ENCODE measurements at places on chromosomes 7 and 10.

GRCh38 chr10:12643279-12643678 is 293.9 kb downstream of the CAMK1D start:
- peaks cover 31% of the 10 kb centered on the region for H3K4me1 ChIP-seq
- H3K36me3 ChIP-seq, result peaks cover 3% of the 10 kb centered on the region
- H3K27ac ChIP-seq, result no peak overlapping the region
- H3K27me3 ChIP-seq, result no peaks in the 10 kb centered on the region

- no peak for DNase-seq
- no peak overlapping the region for H3K4me3 ChIP-seq
- peaks cover 34% of the 10 kb centered on the region for H3K27me3 ChIP-seq
- peaks cover 18% of the 10 kb centered on the region for H3K4me1 ChIP-seq
Measured at GRCh38 chr7:134616611-134617010, 30.0 kb upstream of the BPGM start.

GRCh38 chr10:125992254-125992653 is 95.9 kb downstream of the FANK1 start:
- H3K27ac ChIP-seq, result no peak overlapping the region
- no peaks in the 10 kb centered on the region for H3K36me3 ChIP-seq
- no peak for DNase-seq
- no peak overlapping the region for H3K4me3 ChIP-seq
- no peaks in the 10 kb centered on the region for H3K4me1 ChIP-seq
- H3K27me3 ChIP-seq, result peaks cover 1% of the 10 kb centered on the region

DNA sequence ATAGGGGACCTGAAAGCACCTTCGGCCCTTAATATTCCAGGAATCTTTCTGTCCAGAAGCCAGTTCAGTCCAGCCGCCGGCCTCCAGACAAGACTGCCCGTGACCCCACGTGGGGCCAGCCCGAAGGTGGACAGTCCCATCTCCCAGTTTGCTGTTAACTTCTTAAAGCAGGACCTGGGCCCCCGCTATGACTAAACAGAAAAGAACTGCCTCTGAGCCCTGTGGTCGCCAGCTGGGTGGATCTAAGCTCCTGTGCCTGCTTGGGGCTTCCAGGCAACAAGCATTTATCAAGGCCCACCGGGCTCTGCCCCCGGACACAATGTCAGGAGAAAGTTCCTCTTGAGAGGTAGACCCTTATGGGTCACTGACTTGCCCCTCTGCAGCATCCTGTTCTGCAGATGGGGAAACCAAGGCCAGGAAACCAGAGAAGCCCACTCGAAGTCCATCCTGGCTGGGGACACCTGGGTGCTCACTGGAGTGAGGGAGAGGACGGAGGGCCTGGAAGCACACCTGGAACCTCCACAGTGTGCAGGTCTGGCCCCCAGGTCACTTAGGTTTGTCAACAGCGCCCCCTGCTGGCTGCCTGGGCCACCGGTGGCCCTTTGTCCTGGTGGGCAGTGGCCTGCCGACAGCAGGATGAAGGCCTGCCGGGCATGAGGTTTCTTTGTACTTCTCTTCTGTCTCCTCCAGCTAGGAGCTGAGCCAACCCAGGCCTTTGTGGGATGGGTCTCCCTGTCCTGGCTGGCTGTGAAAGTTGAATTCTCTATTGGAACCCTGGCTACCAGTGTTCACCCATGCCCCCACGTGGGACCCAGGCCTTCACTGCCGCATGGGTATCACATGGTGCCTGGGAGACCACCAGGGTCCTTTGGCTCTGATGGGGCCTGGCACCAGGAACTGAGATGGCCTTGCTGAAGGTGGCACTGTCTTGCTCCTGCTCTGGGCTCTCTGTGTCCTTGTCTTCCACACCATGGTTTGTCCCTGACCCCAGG is 128.0 kb downstream of the ZMIZ1 start:
- H3K4me1 ChIP-seq, result no peaks in the 10 kb centered on the region
- no peaks in the 10 kb centered on the region for H3K36me3 ChIP-seq
- DNase-seq, result peak; percentile 77
- no peaks in the 10 kb centered on the region for H3K27me3 ChIP-seq
- no peak overlapping the region for H3K27ac ChIP-seq

GRCh38 chr7:44469461-44470134 is 20.9 kb downstream of the NUDCD3 start:
- H3K36me3 ChIP-seq, result peaks cover 63% of the 10 kb centered on the region
- peaks cover 34% of the 10 kb centered on the region for H3K4me1 ChIP-seq
- no peak overlapping the region for H3K4me3 ChIP-seq
- no peak for DNase-seq

- no peaks in the 10 kb centered on the region for H3K36me3 ChIP-seq
- no peaks in the 10 kb centered on the region for H3K27me3 ChIP-seq
- H3K4me1 ChIP-seq, result no peaks in the 10 kb centered on the region
- DNase-seq, result no peak
Measured at GRCh38 chr7:110010359-110010758, 1080.6 kb upstream of the LRRN3 start.

GRCh38 chr10:61480208-61480607 is 27.0 kb upstream of the TMEM26 start:
- H3K4me3 ChIP-seq, result no peak overlapping the region
- H3K36me3 ChIP-seq, result no peaks in the 10 kb centered on the region
- DNase-seq, result no peak
- H3K27me3 ChIP-seq, result no peaks in the 10 kb centered on the region
